ENCODE measurements at places on chromosomes 16 and 17.

GRCh38 chr17:35374766-35375344 lies 1.4 kb upstream of the SLFN11 start:
- DNase-seq = no peak

DNA sequence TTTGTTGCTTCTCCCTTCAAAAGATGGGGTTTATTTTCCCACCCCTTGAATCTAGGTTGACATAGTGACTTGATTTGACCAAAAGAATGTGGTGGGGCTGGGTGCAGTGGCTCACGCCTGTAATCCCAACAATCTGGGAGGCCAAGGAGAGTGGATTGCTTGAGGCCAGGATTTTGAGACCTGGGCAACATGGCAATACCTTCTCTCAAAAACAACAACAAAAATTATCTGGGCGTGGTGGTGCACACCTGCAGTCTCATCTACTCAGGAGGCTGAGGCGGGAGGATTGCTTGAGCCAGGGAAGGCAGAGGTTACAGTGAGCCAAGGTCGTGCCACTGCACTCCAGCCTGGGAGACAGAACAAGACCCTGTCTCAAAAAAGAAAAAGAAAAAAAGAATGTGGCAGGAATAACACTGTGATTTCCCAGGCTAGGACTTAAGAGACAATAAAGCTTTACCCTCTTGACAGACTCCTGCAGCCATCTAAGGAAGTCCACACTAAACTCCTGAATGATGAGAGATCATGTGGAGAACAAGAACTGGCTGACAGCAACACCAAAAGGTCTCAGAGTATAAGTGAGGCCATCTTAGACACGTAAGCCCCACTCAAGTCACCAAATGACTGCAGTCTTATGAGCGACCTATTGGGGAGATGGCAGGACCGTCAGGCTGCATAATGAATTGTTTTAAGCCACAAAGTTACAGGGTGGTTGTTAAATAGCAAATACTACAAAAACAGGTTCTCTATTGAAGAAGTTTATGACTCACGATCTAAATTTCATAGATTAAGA lies 37.0 kb downstream of the FBXL20 start:
- DNase-seq = no peak

DNA sequence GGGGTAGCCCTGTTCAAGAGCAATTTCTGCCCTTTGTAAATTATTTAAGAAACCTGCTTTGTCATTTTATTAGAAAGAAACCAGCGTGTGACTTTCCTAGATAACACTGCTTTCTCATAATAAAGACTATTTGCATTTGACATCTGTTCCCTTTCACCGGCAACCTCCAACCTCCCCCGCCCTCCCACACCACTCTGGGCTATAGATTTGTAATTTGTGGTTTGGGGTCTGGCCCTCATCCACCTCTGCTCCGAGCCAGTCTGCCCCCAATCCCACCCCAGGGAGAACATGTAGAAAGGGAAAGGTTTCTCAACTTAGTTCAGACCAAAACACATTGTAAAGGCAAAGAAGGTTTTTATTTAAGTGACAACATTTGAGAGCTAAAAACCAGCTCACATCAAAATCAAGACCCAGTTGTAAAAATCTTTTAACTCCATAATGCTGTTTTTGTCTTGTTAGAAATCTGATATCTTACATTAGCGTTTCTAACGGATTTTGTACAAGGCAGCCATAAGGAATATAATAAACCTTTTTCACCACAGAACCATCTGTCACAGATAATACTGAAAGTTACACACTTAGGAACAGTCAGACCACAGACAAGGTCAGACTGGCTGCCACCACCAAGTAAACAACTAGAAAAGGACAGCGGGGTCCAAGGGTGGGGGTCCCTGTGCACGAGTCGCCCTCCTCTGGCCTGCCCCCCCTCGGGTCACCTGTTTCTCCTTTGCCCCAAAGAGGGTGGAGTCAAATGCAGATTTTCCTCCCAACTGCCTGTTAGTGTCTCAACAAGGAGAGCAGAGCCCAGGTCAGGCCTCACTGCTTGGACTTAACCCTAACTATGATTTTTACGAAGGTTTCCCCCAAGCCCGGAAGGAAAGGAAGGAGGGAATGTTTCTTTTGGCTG lies 6.9 kb downstream of the PIMREG start:
- DNase-seq = no peak

GRCh38 chr17:34146440-34147043 lies 108.5 kb upstream of the CCL2 start:
- DNase-seq = peak; percentile 7

GRCh38 chr17:66345264-66345663 lies 42.9 kb downstream of the PRKCA start:
- DNase-seq = no peak

DNA sequence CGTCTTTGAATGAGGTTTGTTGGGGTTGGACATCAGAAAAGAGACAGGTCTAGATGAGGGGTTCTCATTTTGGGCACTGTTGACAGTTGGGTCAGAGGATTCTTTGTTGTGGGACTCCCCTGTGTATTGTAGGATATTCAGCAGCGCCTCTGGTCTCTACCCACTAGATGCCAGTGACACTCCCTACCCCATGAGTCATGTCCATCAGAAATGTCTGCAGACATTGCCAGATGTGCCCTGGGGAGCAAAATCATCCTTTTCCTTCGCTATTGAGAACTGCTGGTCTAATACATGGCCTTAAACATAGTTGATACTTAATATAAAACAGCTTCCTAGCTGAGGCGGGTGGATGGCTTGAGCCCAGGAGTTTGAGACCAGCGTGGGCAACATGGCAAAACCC lies 3.1 kb downstream of the ABAT start:
- DNase-seq = no peak

DNA sequence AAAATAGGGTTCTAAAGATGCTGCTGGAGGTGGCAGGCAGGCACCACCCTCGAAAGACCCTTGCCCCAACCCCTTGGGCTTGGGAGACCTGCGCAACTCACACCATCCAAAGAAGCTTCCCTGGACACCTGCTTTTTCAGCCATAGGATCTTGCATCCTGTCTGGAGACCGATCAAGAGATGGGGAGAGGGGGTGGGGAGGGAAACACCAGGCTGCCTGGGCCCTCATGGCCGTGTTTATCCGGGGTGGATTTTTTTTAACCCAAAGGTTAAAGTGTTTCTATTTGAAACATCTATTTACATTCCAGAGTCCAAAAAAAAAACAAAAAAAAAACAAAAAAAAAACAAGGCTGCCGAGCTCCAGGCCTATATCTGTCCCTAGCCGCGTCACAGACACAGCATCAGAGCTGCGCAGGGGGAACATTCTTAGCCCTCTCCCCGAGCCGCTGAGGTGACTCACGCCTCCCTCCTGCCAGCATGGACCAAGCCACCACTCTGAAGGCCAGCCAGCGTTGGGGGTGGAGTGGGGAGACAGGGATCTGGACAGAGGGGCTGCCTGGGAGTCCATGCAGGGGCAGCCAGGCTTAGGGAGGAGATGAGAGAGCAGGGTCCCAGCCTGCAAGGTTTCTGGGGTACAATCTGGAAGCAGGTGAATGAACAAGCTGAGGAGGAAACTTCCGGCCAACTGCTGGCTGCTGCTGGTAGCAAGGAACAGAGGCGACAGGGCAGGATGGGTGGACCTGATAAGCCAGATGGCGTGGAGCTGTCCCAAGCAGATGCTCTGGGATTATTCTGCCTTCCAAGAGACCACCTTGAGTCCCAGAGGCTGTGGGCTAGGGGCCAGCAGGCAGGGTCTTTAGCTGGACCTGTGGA lies 14.8 kb downstream of the HDAC5 start:
- DNase-seq = peak; percentile 68

DNA sequence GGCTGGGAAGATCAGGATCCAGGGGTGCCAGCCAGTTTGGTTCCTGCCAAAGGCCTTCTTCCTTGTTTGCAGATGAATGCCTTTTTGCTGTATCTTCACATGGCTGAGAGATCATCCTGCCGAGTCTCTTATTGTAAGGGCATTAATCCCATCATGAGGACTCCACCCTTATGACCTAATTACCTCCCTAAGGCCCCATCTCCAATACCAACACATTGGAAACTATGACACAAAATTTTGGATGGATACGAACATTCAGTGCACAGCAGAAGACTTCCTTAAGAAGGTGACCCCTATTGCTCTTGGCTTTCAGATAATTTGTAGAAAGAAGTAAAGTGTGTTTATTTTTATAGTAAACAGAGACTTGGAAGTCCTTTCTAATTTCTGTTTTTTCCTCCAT lies 1164.7 kb upstream of the CDH8 start:
- DNase-seq = no peak

- no peak for DNase-seq
These were observed 5.7 kb upstream of the SDR42E1 start for GRCh38 chr16:82016964-82017363.

- no peak for DNase-seq
These were observed 74.1 kb downstream of the ASIC2 start for GRCh38 chr17:33218698-33219601.

DNA sequence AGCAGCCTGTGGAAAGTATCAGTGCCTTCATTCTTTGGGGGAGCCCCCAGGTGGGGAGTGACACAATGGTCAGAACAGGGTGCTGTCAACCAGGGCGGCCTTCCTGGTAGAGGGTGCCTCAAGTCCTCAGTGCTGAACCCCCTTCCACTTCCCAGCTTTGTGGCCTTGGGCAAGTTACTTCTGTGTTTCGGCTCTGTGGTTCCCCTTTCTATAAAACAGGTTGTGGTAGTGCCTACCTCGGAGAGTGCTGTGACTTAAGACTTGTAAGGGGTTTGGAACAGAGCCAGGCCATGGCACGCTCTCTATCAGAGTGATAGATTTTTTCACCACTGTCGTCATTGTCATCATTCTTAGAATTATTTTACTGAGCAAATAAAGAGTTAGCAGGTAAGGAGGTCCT lies 141.1 kb downstream of the CCDC182 start:
- DNase-seq = no peak

DNA sequence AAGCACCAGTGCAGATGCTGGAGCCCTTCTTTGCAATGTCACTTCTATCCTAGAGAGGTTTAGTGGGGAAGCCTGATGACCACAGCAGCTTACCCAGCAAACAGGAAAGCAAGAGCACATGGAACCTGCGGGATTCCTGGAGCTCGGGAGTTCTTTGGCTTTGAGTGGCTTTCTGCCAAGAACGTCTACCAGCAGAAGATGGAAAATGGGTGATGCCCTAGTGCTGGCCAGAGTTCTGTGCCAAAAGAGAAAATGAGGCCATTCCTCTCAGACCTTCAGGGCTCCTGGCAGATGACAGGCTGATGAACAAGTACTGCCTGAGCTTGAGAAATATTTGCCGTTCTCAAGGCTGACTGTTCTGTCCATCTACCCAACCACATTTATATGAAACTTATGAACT lies 332.1 kb upstream of the CCL2 start:
- DNase-seq = no peak

- no peak for DNase-seq
These were observed 723.6 kb downstream of the WWOX start for GRCh38 chr16:78823027-78823426.

GRCh38 chr17:628089-628941 lies 86.3 kb downstream of the VPS53 start:
- DNase-seq = no peak

GRCh38 chr16:77579351-77579891 lies 142.9 kb upstream of the NUDT7 start:
- no peak for DNase-seq

DNA sequence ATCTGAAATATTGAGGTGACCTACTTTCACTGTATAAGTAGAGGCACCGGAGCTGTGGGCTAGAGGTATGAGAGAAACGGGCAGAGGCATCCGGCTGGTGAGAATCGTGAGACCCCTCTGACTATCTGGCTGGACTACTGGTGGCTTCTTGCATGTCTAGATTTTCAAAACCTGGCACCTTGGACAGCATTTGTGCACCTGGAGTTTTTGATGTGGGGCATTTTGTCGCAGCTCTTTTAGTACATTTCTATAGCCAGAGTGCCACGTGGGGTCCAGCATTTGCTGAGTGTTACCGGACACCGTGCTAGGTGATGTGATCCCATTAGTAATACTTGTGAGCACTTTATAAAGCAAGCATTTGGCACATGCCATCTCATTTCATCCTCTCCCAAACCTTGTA lies 32.6 kb upstream of the SHISA9 start:
- no peak for DNase-seq

- DNase-seq = no peak
These were observed 45.6 kb upstream of the CACNG4 start for GRCh38 chr17:66918896-66919295.

DNA sequence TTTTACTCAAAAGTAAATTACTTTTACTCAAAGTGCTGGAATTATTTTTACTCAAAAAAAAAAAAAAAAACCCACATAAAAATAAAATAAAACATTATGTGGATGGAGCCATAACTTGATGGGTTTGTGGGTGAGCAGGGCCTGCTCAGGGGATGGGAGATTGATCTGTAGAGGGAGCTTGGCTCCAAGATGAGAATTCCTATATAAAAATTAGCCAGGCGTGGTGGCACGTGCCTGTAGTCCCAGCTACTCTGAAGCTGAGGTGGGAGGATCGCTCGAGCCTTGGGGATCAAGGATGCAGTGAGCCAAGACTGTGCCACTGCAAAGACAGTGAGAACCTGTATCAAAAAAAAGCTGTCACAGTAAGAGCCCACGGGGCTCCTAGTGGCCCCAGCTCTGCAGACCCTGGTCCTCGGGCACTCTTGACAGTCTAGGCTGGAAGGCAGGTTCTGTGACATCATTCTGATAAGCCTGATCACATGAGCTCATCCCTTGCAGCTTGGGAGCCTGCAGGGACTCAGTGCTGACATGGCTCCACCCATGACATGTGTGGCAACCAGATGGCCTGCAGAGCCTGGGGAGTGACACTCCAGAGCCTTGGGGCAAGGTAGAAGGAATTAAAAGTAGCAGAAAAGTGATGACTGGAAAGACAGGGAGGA lies 42.5 kb downstream of the ST3GAL2 start:
- peak; percentile 6 for DNase-seq

DNA sequence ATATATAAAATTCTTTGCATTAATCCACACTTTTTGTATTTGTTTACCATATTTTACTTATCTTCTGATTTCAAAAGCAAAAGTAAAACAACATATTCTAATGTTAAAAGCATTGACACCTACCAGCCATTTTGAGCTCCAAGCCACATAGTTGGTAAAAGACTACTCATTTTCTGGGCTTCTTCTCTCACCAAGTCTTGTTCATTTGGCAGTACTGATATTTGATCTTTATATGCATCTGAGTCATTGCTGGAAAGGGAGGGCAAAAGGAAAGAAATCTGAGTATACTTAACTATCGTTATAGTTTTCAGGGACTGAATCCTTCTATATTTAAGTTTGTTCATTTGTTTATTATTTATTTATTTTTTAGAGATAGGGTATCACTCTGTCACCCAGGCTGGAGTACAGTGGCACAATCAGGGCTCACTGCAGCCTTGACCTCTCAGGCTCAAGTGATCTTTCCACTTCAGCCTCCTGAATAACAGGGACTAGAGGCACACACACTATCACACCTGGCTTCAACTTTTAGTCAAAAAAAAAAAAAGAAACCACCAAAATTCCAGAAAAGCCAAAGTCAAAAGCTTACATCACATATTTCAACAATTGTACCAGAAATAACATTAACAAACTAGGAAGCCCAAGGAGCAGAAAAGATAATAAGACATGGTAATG lies 121.0 kb upstream of the TOB1 start:
- no peak for DNase-seq

GRCh38 chr16:1533443-1533951 lies at the start of gene TMEM204:
Gene TMEM204, plus strand, starts transcription at chr16:1533666. Its CDS starts 610 bp downstream, at chr16:1534276.
- no peak for DNase-seq
